HCT116 (cell line): ENCODE measurements at places on chromosomes 1 and 21. TPM values are rescaled to one million over a fixed set of nuclear protein-coding genes. Genes with fewer than 3 reads are reported as not detected.

PCAT6 gene
- 1.9 TPM for total RNA-seq

S100A9 gene
- total RNA-seq, result 0.59 TPM

- DNase-seq, result no peak
These were observed 124.1 kb downstream of the DPYD start for GRCh38 chr1:97796711-97797110.

- DNase-seq, result peak; percentile 61
These were observed 256.3 kb upstream of the IRF2BP2 start for GRCh38 chr1:234866007-234866866.

HHAT gene
- 2.7 TPM for total RNA-seq

- no peak for DNase-seq
These were observed 27.0 kb upstream of the ZNF124 start for GRCh38 chr1:247198781-247199180.

- DNase-seq, result no peak
These were observed 5.1 kb upstream of the ETV3L start for GRCh38 chr1:157104598-157105293.

- DNase-seq, result no peak
These were observed 34.2 kb downstream of the AK5 start for GRCh38 chr1:77316006-77316405.

DNA sequence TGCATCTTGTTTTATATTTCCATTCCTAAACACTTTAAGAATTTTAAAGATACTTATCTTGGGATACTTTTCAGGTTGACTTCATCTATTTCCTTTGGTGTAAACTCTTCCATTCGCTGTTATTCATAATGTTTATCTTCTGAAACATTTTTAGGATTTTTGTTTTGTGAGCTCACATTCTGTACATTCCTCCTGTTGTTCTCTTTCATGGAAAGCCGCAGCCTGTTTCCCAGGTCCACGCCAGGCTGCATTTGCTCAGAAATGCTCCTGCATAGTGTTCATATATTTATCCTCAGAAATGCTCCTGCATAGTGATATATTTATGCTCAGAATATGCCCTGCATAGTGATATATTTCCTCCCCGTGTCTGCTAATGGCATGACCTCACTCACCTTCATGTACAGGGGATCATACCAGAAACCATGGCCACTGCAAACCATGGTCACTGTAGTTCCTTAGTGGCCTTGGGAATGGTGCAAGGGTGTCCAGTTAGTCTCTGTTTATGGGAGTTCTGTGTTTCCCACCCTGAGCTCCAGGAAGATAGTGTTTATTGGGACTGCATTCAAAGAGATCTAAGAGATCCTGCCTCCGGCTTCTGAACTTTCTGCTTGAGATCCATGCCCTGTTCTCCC is 153.9 kb upstream of the GREM2 start:
- DNase-seq, result no peak

- no peak for DNase-seq
These were observed 14.0 kb upstream of the JAM2 start for GRCh38 chr21:25625036-25625435.

ANKRD35 gene
- total RNA-seq, result not detected

HTR6 gene
- 0.57 TPM for total RNA-seq

THEM5 gene
- not detected for total RNA-seq

SELL gene
- total RNA-seq, result 4.1 TPM

- no peak for DNase-seq
These were observed 2.7 kb downstream of the DOCK7 start for GRCh38 chr1:62685431-62685859.

IL19 gene
- not detected for total RNA-seq

- no peak for DNase-seq
These were observed 147.9 kb upstream of the ETV3 start for GRCh38 chr1:157286096-157286495.

- no peak for DNase-seq
These were observed 3.0 kb downstream of the GLUL start for GRCh38 chr1:182388392-182389134.

SYPL2 gene
- total RNA-seq, result 1.3 TPM
